ENCODE measurements at places on chromosomes 7 and 10. TPM values are rescaled to one million over a fixed set of nuclear protein-coding genes. Genes with fewer than 3 reads are reported as not detected.

Gene CDC14C
- total RNA-seq = not detected

Gene TUBAL3
- not detected for total RNA-seq

Gene CALN1
- not detected for total RNA-seq

Gene RASA4B
- total RNA-seq = 8.0 TPM

Gene MMP21
- not detected for total RNA-seq

DNA sequence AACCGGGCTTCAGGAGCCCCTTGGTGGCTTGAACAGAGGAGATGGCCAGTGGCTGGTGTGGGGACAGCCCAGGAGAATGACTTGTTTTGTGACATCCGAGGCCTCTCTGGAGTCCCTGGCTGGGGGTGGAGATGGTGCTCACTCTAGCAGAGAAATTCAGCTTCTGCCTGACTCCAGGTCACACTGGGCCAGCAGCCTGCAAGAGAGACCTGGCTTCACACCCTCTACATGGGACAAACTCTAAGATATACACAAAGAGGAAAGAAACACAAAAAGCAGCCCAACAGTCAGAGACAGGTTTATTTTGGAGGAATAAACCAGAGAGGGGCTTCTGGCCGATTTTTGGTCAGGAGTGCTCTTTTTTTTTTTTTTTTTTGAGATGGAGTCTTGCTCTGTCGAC is 132.8 kb downstream of the ELFN1 start:
- ATAC-seq = no peak

GRCh38 chr10:133101416-133101810 is 13.7 kb downstream of the ADGRA1 start:
- ATAC-seq = no peak

GRCh38 chr7:84110400-84110799 is 84.2 kb downstream of the SEMA3A start:
- ATAC-seq = no peak

GRCh38 chr10:23461557-23461956 is 22.7 kb downstream of the OTUD1 start:
- no peak for ATAC-seq

DNA sequence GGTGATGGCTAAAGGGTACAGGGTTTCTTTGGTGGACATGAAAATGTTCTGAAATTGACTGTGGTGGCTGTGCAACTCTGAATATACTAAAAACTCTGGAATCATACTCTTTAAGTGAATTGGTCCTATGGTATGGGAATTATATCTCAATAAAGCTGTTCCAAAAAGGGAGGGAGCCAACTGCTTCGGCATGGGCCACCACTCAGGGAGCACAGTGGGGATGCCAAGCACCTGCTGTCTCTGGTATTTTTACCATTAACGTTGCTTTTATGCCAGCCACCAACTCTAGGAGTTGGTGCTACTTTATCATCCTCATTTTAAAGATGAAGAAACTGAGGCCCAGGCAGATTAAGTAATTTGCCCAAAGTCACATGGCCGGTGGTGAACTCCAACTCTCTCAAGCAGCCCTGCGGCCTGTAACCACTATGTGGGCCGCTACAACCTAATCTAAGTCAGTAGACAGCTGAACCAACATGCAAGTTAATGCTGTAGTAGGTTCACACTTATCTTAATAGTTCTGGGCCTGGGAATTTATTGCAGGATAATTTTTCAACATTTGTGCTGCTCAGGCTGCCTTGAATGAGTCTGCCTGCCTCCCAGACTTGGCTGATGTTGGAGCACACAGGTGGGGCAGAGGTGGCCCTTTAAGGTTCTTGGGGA is 20.8 kb downstream of the SH3PXD2A start:
- ATAC-seq = peak; percentile 26

DNA sequence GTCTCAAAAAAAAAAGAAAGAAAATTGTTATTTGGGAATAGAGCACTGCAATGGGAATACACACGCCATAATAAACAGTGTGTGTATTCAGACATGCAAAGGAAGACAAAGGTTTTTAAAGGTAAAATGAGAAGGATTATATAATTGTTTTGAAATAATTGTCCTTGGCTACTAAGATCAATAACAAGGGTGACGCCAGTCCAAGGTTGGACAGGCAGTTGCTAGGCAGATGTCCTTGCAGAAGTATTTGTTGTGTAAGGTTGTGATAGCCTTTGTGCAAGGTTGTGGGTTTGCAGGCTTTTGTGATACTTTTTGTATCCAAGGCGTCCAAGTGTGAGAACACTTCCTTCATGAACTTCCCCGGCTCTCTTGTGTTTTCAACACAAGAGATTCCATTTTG is 72.3 kb upstream of the PRLHR start:
- ATAC-seq = no peak

DNA sequence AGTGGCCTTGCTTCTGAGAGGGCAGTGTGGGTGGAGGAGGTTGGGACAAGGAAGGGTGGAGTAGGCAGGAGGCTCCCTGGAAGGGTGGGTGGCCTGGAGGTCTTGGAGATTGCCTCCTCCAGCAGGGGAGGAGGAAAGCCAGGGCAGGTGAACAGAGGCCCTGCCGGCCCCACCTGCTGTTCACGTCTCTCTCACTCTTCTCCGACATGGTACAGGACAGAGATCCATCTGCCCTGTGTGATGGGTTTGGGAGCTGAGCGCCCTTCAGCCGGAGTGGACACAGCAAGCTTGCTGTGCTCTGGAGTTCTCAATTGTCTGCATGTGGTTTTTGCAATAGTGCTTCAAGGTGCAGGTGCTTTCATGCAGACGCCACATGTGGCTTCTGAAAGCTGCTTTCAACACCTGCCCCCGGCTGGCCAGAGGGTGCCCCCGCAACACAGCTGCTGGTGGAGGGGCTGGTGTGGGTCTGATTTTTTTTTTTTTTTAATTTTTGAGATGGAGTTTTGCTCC is 82.8 kb upstream of the GNA12 start:
- no peak for ATAC-seq

- ATAC-seq = no peak
Measured at GRCh38 chr10:48508791-48509772, 95.8 kb downstream of the ARHGAP22 start.

- ATAC-seq = peak; percentile 90
Measured at GRCh38 chr10:80158598-80159127, 26.1 kb downstream of the PLAC9 start.

Measured in gastroesophageal sphincter (tissue), 4 donors.